ENCODE measurements at places on chromosomes 11 and 22. TPM values are rescaled to one million over a fixed set of nuclear protein-coding genes. Genes with fewer than 3 reads are reported as not detected.

C1QTNF6 gene
- polyA plus RNA-seq: 28.2 TPM

DNA sequence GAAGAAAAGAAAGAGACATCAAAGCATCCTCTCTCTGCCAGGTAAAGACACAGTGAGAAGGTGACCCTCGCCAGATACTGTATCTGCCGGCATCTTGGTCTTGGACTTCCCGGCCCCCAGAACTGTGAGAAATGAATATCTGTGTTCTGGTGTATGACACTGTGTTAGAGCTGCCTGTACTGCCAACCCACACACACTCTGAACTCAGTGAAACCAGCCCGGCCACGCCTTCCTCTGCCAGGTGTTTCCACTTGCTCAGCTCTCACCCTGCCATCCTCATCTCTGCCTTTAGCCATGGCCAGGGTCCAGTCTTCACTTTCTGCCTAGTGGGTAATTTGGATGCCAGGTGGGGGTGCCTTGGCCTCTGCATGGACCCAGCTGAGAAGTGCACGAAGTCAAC lies 24.0 kb downstream of the CBX7 start:
- DNase-seq: no peak
- H3K4me3 ChIP-seq: no peak overlapping the region
- no peaks in the 10 kb centered on the region for H3K4me1 ChIP-seq
- no peaks in the 10 kb centered on the region for H3K36me3 ChIP-seq
- H3K27ac ChIP-seq: no peak overlapping the region

DNA sequence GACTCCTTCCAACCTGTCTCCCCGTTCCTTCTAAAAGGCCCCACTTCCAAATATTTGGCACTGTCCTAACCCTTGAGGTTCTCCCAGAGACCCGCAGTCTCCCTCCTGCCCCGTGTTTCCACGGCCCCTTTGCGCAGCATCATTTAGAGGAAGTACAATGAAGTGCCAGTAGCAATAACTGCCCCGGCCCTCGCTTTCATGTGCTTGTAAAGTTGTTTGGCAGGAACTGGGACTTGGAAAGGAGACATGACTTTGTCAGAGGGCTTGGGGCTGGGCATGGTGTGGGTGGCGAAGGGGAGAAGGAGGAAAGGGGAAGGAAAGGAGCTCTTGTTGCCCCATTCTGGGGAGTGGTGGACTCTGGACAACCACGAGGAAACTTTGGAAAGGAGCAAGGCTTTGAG lies 2.6 kb downstream of the CD44 start:
- H3K27me3 ChIP-seq: no peaks in the 10 kb centered on the region
- peak overlapping the region; percentile 98 for H3K4me3 ChIP-seq
- peaks cover 25% of the 10 kb centered on the region for H3K36me3 ChIP-seq
- H3K4me1 ChIP-seq: peaks cover 58% of the 10 kb centered on the region
- no peak for DNase-seq

DNA sequence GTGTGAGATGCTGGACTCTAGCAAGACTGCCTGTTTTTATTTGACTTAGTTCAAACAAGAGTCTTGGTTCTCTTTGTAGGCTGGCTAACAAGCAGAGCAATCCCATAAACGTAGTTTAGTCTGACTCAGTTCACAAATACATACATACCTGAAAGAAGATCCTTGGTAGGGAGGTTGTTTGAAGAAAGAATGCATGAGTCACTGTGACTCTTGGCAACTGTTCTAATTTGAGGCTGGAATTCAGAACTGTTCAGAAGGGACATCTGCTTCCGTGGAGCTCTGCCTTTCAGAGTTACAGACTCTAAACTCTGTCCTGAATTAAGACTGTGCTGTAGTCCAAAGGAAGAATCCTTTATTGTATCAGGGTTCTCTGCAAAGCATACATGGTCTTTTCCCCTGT lies 32.2 kb downstream of the C2CD3 start:
- H3K27me3 ChIP-seq: no peaks in the 10 kb centered on the region
- peak overlapping the region; percentile 44 for H3K4me3 ChIP-seq
- no peaks in the 10 kb centered on the region for H3K36me3 ChIP-seq
- DNase-seq: peak; percentile 81
- peaks cover 37% of the 10 kb centered on the region for H3K4me1 ChIP-seq

DNA sequence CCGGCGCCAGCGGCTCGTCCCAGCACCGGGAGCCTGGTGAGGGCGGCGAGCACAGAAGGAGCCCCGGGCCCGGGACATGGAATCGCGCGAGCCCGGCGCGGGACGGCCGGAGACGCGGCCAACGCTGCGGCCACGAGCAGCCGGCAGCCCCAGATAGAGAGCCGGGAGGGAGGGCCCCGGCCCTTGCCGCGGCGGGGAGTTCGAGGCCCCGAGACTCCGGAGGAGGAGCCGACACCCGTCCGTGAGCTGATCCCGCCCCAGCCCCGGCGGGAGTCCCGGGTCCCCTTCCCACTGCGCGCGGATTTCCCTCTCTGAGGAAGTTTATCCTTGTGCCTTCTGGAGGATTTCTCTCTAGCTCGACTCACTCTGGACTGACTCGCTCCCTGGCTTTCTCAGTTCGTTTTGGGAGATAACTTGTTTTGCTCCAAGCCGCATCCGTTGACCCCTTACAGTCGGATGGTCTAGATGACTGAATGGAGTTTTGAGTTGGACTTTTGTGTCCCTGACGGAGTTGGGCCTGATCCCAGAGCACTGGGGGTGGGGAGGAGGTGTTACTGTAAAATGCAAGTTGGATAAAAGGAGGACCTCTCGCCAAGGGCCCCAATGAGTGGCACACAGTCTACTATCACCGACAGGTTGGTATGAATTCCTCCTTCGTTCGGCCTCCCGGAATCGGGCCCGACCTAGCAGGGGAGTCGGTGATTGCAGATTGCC lies 585 bp downstream of the ARHGEF12 start:
- peak overlapping the region; percentile 98 for H3K4me3 ChIP-seq
- peak overlapping the region; percentile 86 for H3K27ac ChIP-seq
- H3K36me3 ChIP-seq: no peaks in the 10 kb centered on the region
- H3K4me1 ChIP-seq: peaks cover 61% of the 10 kb centered on the region
- H3K27me3 ChIP-seq: no peaks in the 10 kb centered on the region

MRGPRX4 gene
- polyA plus RNA-seq: 0.05 TPM

POTEH gene
- polyA plus RNA-seq: not detected

- peaks cover 36% of the 10 kb centered on the region for H3K36me3 ChIP-seq
- H3K4me3 ChIP-seq: no peak overlapping the region
- no peak for DNase-seq
Measured at GRCh38 chr11:12200279-12200990, 90.0 kb downstream of the MICAL2 start.

DNA sequence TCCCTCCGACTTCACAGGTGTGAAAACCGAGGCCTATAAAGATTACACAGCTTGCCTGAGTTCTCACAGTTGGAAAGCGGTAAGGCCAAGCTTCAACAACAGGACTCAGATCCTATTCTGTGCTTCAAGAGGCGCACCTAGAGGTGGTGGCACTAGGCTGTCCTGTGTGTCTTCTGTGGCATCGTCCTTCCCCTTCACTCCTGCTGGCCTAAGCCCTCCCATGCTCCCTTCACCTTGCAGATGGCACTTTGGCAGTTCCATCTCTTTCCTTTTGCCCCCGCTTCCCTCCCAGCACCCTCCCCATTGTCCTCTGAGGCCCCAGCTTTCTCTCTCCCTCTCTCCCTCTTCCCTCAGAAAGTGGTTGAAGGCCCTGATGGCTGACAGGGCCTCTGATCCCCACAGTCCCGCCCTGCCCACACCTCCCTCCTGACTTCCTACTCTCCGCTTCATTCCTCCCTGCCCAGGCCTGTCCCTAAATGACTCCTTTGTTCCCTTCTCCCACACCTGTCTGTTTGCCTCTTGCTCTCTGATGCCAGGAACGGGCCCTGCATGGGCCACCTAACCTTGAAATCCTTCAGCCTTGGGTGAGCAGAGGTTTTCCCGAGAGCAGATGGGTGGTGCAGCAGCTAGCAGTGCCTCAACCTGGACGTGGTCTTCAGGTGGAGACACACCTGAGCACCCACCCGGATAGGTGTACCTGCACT lies 5.8 kb downstream of the TRIM29 start:
- peak overlapping the region; percentile 6 for H3K4me3 ChIP-seq
- peaks cover 38% of the 10 kb centered on the region for H3K36me3 ChIP-seq
- peak overlapping the region; percentile 90 for H3K27ac ChIP-seq
- H3K4me1 ChIP-seq: peaks cover 82% of the 10 kb centered on the region
- no peaks in the 10 kb centered on the region for H3K27me3 ChIP-seq

DNA sequence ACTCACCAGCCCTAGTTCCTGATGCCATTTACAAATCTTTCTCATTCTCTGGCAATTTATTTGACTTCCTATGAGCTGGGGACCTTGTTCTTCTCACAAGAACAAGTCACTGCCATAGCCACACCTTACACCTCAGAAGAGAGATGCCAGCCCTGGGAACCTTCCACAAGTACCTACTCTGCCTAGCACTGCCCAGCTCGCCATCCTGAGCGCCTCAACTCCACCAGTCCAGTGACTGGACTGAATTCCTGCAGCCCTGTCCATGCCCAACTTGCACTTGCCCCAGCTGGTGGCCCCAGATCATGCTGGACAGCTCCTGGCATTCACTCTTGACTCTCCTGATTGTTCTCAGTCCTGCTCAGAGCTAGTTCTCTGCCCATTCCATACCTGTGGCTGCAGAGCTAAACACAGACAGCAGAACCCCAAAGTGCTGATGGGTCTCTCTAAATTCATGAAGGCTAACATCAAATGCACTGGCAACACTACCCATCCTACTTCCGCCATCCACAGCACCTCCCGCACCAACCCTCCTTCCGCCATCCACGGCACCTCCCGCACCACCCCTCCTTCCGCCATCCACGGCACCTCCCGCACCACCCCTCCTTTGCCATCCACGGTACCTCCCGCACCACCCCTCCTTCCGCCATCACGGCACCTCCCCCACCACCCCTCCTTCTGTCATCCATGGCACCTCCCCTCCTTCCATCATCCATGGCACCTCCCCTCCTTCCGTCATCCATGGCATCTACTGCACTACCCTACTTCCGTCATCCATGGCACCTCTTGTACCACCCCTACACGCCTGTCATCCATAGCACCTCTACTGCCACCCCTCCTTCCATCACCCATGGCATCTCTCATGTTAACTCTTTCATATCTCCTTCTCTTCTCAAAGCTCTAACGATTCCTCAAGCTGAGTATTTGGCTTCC lies 23.6 kb upstream of the SLC25A1 start:
- peaks cover 10% of the 10 kb centered on the region for H3K36me3 ChIP-seq
- H3K4me1 ChIP-seq: no peaks in the 10 kb centered on the region
- no peak overlapping the region for H3K4me3 ChIP-seq
- no peak overlapping the region for H3K27ac ChIP-seq
- H3K27me3 ChIP-seq: no peaks in the 10 kb centered on the region

LRRC4C gene
- not detected for polyA plus RNA-seq

RHOG gene
- polyA plus RNA-seq: 39.8 TPM

All from keratinocyte (primary cell).